ENCODE measurements at places on chromosomes 13 and 19. TPM values are rescaled to one million over a fixed set of nuclear protein-coding genes. Genes with fewer than 3 reads are reported as not detected.

- peak; percentile 81 for DNase-seq
Measured at GRCh38 chr19:11963566-11964355, 1.1 kb upstream of the ZNF763 start.

DNA sequence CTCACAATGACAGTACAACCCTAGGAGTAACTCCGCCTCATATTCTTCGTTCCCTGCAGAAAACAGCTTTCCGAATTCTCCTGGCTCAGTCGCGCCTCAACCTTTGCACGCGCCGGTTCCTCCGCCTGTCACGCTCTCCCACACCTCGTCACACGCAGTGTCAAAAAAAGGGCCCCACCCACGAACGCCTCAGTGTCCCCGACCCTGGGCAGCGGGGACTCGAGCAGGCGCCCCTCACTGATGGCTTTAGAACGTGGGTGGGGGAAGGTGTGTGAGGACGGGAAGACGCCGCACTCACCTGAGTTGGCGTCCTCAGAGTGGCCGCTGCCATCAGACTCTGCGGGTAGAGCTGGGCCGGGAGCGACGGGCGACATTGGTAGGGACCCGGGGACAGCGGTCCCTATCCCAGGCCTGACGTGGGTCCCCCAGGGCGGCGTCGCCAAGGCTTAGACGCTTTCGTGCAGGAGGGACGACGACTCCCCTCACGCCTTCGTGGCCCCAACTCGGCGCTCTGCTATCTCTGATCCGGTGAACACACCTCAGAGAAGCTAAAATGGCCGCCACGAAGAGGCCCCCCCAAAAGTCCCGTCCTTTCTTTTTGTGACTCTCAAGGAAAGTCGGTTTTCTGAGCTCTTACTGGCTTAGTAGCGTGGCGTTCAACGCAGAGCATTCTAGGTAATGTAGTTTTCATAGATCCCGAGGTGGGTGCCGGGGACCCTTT is at the start of gene ZNF154:
ZNF154 (minus strand) TSS at position 564 of the 721 bp plus-strand sequence; CDS start at position 331, 233 bp downstream.
- peak; percentile 85 for DNase-seq

DNA sequence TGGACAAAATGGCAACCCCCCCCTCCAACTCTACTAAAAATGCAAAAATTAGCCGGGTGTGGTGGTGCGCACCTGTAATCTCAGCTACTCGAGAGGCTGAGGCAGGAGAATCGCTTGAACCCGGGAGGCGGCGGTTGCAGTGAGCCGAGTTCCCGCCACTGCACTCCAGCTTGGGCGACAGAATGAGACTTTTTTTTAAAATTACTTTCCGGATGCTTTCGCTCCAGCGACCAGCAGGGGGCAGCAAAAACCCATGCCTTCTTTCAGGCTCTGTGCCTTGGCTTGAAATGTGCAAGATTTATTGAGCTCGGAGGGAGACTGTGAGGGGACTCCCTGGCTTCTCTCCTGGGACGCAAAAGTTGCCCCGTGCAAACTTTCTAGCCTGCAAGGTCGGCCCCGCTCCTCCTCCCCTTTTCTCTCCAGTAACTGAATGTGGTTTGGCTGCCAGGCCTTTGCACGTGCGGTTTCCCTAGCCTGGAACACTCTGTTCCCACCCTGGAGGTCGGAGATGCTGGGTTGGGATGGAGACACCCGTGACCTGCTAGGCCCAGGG is 61.4 kb upstream of the NFIC start:
- peak; percentile 78 for DNase-seq

GRCh38 chr13:34034411-34034810 is 216.5 kb downstream of the RFC3 start:
- no peak for DNase-seq

- DNase-seq: no peak
Measured at GRCh38 chr13:18960637-18961227, 220.9 kb downstream of the TUBA3C start.

DNA sequence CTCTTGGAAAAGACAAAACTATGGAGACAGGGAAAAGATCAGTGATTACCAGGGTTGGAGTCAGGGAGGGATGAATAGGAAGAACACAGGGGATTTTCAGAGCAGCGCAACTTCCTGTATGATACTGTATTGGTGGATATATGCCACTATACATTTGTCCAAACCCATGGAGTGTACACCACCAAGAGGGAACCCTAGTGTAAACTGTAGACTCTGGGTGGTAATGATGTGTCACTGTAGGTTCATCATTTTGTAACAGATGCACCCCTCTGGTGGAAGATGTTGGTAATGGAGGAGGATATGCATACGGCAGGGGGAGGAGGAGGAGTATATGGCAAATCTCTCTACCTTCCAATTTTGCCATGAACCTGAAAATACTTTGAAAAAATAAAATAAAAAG is 68.1 kb downstream of the UFM1 start:
- peak; percentile 4 for DNase-seq

DNA sequence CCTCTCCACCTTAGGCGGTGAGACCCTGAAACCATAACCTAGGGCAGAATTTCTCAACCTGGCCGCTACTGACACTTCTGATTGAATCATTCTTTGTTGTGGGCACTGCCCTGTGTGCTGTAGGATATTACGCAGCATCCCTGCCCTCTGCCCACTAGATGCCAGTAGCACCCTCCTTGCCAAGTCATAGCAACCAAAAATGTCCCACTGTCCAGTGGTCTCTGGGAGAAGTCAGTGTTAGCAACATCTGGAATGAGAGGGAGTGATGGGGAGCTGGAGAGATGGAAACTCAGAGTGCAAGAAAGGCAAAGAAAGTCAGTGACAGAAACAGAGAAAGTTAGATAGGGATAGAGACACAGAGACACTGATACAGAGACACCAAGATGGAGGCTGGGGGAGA is 13.6 kb downstream of the KLK4 start:
- no peak for DNase-seq

- no peak for DNase-seq
Measured at GRCh38 chr13:113374511-113375175, 10.7 kb upstream of the GRTP1 start.

DNA sequence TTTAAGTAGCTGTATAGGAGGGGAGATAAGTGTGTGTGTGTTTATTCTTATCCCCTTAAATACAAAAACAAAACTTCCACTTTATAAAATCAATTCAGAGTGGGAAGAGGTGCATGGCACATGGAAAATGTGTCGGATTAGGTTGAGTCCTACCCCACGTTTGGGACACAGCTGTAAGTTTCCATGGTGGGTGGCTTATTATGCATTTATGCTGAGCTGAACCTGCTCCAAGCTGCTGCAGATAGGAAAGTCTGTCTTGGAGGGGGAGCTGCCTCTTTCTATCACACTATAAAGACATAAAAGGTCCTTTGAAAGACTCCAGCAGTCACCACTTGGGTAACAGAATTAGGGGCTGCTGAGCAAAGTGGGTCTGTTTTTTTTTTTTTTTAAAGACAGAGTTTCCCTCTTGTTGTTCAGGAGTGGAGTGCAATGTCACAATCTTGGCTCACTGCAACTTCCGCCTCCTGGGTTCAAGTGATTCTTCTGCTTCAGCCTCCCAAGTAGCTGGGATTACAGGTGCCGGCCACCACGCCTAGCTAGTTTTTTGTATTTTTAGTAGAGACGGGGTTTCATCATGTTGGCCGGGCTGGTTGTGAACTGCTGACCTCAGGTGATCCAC is 15.2 kb downstream of the ACTN4 start:
- no peak for DNase-seq

DNA sequence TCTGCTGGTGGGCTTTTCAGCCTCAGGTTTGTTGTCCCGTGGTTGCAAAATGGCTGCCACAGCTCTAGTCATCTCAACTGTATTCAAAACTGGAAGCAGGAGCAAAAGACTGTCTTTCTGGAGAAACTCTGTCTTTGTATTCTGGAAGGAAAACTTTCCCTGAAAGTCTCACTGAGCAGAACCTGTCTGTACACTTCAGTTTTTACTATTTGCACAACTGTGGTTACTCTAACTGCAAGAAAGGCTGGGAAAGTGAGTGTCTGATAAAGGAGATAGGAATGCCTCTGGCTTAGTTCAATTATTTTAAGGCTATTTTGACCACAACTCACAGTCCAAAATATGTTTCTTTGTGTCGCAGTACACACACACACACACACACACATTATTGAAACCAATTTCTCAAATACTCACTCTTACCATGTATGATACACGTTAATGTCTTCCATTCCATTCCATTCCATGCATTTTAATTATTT is 49.7 kb upstream of the EHD2 start:
- DNase-seq: no peak

- no peak for DNase-seq
Measured at GRCh38 chr19:54209811-54210494, 9.3 kb downstream of the RPS9 start.

GRCh38 chr13:100179276-100179675 is 90.4 kb downstream of the PCCA start:
- DNase-seq: no peak

- DNase-seq: no peak
Measured at GRCh38 chr13:62906469-62906868, 1490.8 kb upstream of the PCDH20 start.

- peak; percentile 42 for DNase-seq
Measured at GRCh38 chr19:58409010-58409790, 751 bp downstream of the ZNF584 start.

DNA sequence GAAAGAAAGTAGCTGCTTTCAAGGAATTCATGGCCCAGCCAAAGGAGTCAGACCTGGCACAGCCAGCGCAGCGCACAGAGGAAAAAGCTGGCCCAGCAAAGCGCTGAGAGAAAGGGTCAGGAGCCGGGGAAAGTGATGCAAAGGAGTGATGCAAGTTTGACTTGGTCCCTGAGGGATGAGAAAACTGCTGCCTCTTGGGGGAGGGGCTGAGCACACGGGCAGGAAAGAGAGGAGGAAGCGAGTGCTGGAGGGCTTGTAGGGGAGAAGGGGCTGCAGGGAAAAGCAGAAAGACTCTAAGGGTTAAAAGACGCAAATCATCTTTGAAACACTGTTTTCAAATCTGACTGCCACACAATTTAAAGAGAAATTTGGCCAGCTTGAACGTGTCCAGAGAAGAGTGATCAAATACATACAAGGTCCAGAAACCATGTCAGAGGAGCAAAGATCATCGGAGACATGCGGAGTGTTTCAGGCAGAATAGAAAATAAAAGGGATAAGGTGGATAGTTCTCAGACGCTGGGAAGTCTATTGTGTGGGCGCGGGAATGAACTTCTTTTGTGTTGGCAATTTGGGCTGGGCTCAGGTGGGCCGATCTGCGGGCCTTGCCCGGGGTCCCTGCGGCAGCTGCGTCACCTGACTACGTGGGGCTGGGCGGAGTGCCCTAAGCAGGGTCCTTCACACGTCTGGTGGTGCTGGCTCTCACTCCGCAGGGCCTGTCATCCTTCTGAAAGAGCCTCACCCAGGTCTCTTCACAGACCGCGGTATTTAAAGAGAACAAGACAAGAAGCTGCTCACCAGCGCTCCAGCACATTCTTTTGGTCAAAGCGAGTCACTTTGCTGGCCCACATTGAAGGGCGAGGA is 18.1 kb downstream of the N4BP2L1 start:
- DNase-seq: no peak

GRCh38 chr19:17107546-17108452 is 32.2 kb downstream of the MYO9B start:
- DNase-seq: peak; percentile 35

- DNase-seq: no peak
Measured at GRCh38 chr13:103965506-103966243, 899.5 kb upstream of the SLC10A2 start.

GRCh38 chr13:61908906-61909615 is 493.4 kb upstream of the PCDH20 start:
- no peak for DNase-seq

DNA sequence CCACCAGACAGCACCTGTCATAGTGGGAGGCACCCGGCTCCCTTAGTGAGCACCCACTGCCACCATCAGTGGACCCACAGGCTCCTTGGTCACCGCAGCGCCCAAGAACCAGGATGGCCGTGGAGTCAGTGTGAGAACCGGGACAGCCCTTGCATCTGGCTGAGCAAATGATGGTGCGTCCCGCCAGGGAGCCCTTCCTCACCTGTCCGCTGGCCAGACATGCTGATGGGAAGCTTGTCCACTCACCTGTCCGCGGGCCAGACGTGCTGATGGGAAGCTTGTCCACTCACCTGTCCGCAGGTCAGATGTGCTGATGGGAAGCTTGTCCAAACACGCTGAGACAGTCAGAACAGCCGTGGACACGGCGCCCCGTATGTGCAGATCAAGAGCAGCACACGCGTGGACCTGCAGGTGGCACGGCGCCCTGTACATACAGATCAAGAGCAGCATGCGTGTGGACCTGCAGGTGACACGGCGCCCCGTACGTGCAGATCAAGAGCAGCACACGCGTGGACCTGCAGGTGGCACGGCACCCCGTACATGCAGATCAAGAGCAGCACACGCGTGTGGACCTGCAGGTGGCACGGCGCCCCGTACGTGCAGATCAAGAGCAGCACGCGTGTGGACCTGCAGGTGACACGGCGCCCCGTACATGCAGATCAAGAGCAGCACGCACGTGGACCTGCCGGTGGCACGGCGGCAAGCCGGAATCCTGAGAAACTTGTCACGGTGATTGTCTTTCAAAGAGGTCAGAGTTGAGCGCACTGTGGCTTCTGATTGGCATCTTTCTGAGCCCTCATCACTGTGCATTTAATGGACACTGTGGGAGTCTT is 40.7 kb upstream of the DCUN1D2 start:
- no peak for DNase-seq

DNA sequence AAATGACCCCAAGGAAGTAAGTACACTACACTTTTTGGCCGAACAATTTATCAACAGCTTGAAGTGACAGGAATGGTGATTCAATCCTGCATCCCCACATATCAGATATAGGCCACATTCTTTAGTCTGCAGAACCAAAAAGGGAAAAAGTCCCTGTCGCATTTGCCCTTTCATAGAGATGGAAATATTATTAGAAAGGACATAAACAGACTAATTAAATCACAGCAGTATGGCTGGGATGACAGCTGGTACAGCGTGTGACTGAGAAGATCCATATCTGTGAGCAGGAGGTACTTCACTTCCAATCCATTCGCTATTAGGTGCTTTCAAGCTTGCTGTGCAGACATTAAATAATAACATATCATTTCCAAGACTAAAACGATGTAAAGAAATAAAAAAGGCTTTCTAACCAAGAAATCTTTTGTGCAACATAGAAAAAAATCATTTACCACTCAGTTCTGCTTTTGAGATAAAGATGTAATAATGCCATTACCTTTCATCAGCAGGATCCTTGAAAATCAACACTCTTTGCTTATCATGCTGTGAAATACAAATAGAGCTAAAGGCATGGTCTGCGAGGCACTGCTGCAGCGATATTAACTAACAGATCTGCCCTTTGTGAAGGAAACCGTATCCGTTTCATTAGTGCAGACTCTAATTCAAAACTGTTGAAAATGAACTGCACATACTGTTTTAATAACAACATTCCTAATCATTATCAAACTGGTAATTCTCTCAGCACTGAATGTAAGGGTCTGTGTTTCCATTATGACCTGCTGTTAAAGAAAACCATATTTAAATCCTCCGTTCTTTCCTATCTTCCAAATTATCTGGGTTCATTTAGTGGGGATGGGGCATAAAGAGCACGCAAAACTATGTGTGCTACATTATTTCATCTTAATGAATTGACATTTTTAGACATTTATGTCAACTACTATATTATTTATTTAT is 245.6 kb downstream of the DACH1 start:
- DNase-seq: no peak

Gene PGLYRP2
- total RNA-seq: not detected

Gene KLF12
- total RNA-seq: 55.7 TPM

Gene RAX2
- not detected for total RNA-seq

Gene HCN2
- 0.61 TPM for total RNA-seq

Gene CRX
- 0.07 TPM for total RNA-seq

Gene FOXO1
- 77.9 TPM for total RNA-seq

Gene IL17D
- total RNA-seq: not detected

Gene ZNF610
- 3.7 TPM for total RNA-seq

Gene FAM187B
- not detected for total RNA-seq

Gene LINGO3
- total RNA-seq: 4.8 TPM

Gene C1QTNF9B
- total RNA-seq: not detected

Gene ZNF235
- 19.5 TPM for total RNA-seq

Gene ZNF823
- 5.1 TPM for total RNA-seq

Gene ACER1
- not detected for total RNA-seq

Gene COX7A1
- total RNA-seq: not detected

Data from B cell (primary cell).